ENCODE measurements at places on chromosomes 13 and 19.
A peak's percentile ranks its signal among the peaks of the same experiment; 100 is the strongest.

DNA sequence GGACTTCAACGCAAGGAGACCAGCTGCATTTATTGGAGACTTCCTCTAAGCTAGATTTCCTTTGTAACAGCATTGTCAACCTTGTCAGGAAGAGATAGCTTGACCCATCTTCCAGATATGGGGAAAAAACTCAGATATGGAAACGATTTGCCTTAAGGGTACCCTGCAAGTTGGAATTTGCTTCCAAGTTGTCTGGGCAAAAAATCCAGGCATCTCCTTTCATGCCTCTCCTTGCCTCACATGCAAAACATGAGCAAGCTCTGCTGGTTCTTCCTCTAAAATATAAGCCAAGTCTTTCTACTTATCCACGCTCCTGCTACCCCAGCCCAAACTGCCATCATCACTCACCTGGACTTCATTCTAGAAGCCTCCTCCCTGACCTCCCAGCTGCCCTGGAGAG lies 6.4 kb upstream of the DNMT1 start:
- DNase-seq: no peak

- DNase-seq: peak; percentile 84
Measured at GRCh38 chr13:113928685-113929627, 44.9 kb downstream of the C13orf46 start.

GRCh38 chr19:876089-876488 lies 16.6 kb downstream of the CFD start:
- DNase-seq: no peak

GRCh38 chr13:50989476-50989875 lies 79.9 kb downstream of the RNASEH2B start:
- DNase-seq: no peak

DNA sequence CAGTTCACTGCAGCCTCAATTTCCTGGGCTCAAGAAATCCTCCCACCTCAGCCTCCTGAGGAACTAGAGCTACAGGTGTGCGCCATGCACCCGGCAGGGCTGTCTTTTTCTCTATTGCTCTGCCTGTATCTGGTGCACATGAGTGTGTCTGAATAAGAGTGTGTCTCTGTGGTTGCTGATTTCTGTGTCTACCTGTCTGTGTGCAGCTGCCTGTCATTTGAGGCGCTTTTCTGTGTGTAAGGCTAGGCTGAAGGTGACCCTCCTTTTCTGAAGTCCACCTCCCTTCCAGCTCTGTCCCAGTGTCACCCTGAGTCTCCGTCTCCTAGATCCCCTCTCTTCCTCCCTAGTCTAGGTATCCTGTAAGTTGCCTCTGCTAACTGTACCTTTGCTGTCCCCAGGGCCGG lies 1.5 kb upstream of the PRR12 start:
- DNase-seq: no peak
